ENCODE measurements at places on chromosomes 7 and 10.

DNA sequence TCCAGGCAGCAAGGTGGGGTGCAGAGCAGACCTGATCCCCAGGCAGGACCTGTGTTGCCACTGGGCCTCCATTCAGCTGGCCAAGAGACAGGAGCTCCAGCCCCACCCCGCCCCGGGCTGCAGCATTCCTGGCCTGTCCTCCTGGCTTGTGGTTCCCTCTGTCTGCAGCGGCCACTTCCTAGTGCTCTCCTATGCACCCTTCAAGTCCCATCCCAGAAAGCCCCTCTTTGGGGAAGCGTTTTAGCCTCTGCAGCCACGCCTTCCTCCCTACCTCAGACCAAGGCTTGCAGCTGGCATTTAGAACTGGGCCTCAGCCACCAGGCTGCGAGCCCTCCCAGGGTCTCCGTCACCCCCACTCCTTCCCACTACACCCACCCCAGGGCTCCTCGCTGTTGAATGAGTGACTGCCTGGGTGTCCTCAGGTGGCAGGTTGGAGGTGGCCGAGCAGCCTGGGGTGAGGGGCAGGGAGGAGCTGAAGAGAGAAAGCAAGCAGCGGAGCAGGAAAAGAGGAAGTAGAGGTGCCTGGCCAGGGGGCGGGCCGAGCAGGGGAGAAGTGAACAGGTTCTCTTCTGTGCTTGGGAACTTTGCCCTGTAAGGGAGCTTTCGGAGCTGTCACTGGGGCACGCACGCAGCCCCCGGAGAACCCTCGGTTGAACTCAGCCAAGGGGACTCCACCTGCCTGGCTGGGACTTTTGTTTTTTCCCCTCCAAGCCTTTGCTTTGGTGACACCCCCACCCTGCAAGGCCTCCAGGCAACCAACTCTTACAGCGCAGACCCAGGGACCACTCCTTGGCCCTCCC, 109.1 kb upstream of the TNRC18 start:
- DNase-seq: no peak

GRCh38 chr7:86469680-86470295, 173.9 kb upstream of the GRM3 start:
- peak; percentile 28 for DNase-seq

- DNase-seq: no peak
Observed at GRCh38 chr7:6023974-6024435, 7.2 kb upstream of the ANKRD61 start.

- DNase-seq: no peak
Observed at GRCh38 chr7:1761097-1761496, 91.0 kb downstream of the ELFN1 start.

DNA sequence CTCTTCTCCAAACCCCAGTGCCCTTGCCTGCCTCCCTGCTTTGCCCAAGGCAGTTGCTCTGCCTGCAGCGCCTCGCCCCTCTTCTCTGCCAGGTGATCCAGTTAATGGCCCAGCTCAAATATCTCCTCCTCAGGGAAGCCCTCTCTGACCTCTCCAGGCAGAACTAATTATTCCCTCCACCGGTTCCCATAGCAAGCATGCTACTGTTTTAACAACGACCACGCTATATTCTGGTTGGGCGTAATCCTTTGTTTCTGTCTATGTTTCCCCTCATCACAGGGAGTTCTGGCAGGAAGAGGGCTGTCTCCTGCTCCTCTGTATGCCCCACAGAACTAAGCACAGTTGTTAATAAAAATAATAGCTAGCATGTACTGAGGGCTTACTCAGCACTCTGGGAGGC, 36.8 kb upstream of the R3HCC1L start:
- DNase-seq: no peak

All from stimulated activated CD4-positive, alpha-beta T cell treated with anti-CD3 and anti-CD28 coated beads, TNF-alpha, amount 100 ng/mL, for 24 hours (primary cell).